ENCODE measurements at places on chromosomes 1 and 21. TPM values are rescaled to one million over a fixed set of nuclear protein-coding genes. Genes with fewer than 3 reads are reported as not detected.

- no peak for DNase-seq
These were observed 9.8 kb upstream of the KDM4A start for GRCh38 chr1:43639976-43640794.

GRCh38 chr1:174789399-174789798 lies 210.3 kb upstream of the CACYBP start:
- DNase-seq, result no peak

Gene C21orf58
- 4.1 TPM for total RNA-seq

Gene NTNG1
- total RNA-seq, result 0.20 TPM

- DNase-seq, result peak; percentile 35
These were observed 59.2 kb downstream of the USP25 start for GRCh38 chr21:15788847-15789523.

Gene CLDN14
- 0.99 TPM for total RNA-seq

- DNase-seq, result no peak
These were observed 5.3 kb upstream of the SLC6A9 start for GRCh38 chr1:44036409-44037139.

Measured in pulmonary artery endothelial cell (primary cell).